ENCODE measurements at places on chromosomes 4 and X. TPM values are rescaled to one million over a fixed set of nuclear protein-coding genes. Genes with fewer than 3 reads are reported as not detected.

- DNase-seq: no peak
Measured at GRCh38 chr4:129323658-129324057, 227.7 kb downstream of the C4orf33 start.

DNA sequence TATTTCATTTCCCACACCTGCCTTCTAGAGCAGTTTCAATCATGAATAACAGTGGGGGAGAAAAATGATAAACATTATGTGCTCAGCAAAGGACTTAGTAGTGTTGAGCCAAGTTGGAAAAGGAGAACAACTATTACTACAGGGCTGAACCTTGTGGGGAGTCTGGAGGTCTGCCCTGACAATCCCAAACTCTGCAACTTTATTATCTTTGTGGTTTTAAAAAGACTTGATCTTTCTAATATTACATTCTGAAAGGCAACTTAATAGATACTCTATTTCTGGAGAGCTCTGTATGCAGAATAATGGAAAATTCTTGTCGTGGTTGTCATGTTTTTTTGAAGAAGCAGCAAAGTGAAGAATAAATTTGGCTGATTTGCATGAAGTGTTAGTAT is 116.1 kb downstream of the SPCS3 start:
- DNase-seq: no peak

GRCh38 chr4:144421839-144422565 is 224.0 kb upstream of the HHIP start:
- no peak for DNase-seq

DNA sequence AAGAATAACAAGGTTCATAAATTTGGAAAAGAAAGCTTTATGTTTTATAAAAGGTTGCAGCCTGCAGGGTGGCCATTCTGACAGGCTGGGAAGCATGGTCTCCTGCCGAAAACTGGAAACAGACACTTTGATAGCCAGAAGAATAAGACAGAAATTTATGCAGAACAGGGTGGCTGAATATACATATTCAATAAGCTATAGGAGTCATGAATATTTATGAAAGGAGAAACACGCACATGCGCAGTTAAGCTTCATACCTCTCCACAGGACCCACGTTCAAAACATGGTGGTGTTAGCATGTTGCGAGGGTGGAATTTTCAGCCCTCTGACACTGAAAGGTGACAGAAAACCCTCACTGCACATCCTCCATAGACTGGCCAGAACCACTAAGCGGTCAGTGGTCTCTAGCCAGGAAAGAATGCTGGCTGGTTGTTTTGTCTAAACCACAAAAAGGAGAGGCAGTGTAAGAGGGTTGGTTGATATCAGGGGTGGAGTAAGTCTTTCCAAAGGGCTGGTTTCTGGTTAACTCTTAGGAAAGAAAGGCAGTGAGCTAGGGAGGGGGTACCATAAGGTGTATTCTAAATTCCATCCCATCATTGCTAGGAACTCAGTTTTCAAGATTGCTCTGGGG is 58.2 kb downstream of the ANXA10 start:
- DNase-seq: no peak

- no peak for DNase-seq
Measured at GRCh38 chr4:167842487-167842886, 249.8 kb upstream of the ANXA10 start.

DNA sequence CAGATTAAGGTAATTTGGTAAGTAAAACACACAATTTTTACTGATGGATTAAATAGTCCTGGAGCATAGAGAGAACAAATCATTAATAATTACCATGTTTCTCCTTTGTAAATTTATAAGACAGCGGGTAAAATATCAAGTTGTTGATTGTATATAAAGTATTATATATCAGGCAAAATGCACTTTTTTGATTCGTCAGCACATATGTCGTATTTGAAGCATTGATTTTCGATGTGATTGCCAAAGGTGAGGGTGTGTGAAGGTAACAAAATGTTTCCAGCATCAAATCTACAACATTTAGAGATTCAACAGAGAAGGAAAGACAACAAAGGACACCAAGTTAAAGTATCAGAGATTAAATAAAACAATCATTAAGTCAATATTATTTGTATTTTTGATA is 1437.8 kb upstream of the ADGRL3 start:
- DNase-seq: no peak

DNA sequence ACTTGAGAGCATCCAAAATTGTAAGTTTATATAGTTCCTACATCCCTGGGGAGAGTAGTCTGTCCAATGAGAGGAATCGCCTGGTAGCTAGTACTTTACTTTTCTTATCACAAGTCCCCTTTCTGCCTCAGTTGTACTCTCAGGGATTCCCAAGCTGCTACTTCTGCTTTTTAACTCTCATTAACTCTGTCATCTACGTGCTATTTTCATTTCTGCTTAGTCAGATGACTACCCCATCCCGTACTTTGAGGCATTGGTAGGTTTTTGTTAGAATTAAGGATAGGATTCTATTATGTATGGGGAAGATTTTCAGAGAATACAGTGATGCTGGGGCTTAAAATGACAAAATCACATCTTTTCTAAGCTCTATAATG is 24.7 kb downstream of the RBPJ start:
- no peak for DNase-seq

- no peak for DNase-seq
Measured at GRCh38 chr4:47465004-47465403, 1.5 kb upstream of the COMMD8 start.

- no peak for DNase-seq
Measured at GRCh38 chr4:7371210-7371941, 63.4 kb downstream of the PSAPL1 start.

DNA sequence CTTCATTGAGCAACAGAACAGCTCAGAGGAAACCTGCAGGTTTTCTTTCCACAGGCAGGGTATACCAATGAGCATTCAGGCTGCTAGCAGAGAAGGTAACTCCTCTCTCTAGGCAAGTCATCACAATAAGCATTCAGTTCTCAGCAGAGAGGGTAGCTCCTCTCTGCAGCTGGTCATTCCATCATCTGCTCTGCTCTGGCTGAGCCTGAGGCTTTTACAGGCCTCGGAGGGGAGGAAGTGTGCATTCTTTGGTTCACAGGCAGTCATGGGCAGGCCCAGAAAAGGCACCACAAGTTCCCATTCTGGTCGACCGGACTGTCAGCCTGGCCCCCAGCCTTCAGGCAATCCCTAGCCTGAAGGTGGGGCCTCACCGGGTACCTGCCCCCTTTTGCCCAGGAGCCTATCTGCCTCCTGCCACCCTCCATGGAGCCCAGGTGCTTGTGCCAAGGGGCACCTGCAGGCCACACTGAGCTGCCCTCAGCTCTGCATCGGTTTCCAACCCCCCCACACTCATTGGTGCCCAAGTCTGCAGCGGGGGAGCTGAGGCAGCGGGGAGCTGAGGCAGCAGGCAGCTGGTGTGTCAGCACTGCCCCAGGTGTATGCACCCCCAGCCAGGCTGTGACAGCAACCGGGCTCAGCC is 83.1 kb downstream of the PRDM5 start:
- DNase-seq: no peak

DNA sequence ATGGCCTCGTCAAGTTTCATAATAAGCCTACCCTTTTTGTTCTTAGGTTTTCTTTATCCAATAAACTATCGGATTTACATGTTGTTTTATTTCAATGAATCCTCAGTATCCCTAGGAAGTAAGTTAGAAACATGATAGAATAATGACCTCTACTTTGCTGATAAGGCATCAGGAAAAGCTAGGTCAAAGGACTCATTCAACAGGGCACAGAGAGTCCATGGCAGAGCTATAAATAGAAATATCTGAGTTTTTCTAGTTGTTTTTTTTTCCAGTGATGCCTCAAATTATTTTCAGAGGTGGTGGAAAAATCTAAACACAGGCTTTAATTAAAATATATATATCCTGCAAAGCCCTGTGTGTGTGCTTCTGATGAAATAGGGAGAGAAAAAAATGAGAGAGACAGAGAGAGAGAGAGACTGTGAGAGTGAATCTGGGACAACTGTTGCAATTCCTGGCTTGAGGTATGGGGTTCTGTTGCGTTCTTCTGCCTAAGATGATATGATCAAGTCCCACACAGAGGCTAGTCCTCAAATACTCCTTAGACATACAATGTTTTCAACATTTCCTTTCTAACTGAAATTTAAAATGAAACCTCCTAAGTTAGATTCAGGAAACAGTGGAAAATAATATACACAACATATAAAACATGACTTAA is 139.9 kb downstream of the HDX start:
- no peak for DNase-seq

DNA sequence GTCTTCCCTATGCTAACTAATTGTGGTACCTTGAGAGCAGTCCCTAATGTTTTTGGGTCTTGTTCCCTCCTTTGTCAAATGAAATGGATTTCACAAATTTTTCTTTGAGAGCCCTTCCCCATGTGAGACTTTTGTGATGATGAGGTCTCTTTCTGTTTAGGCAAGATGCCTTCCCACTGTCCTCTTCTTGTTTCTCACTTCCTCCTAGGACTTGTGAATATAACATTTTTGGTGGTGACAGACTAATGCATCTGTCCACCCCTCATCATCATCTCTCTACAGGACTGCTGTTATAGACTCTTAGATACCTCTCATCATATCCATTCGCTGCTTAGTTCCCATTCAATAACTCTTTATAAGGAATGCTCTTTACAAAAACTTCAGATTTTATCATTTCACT is 8.7 kb upstream of the ANK2 start:
- DNase-seq: no peak

GRCh38 chrX:42246814-42247213 is 323.5 kb upstream of the CASK start:
- DNase-seq: no peak

DNA sequence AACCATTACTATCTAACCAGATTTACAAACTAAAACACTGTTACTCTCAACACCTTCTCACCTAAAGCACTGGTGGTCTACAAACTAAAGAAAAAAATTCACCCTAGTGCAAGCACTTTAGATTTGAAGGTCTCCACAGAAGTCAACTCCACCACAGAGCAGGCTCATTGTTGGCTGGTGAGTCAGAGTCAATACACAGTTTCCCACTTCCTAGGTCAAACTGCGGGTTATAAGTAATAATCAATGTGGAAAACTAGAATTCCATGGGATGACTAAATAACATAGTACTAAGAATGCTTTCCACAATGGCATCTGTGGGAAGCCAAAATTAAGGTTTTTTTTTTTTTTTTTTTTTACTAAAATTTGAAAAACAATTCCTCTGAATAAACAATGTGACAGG is 191.8 kb downstream of the PDGFC start:
- no peak for DNase-seq

- no peak for DNase-seq
Measured at GRCh38 chr4:40199999-40200874, 3.4 kb downstream of the RHOH start.

DNA sequence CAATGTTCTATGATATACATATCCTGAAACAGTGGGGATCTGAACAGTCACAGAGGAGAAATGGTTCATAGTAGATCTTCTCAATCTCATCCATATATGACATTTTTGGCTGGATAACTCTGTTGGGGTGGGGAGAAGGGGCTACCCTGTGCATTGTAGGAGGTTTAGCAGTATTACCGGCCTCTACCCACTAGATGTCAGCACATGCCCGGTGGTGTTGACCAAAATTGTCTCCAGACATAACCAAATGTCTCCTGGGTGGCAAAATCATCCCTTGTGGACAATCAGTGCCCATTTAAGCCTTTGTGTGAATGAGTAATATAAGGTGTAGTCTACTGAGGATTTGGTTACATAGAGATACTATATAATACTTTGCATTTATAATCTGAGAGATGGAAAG is 89.9 kb downstream of the PLS3 start:
- DNase-seq: no peak

PPAT gene
- 5.9 TPM for total RNA-seq

GLOD5 gene
- total RNA-seq: 9.5 TPM

TBC1D14 gene
- total RNA-seq: 56.6 TPM

CD40LG gene
- total RNA-seq: 0.24 TPM

AKAP14 gene
- not detected for total RNA-seq

FHIP1A gene
- total RNA-seq: 33.6 TPM

OTC gene
- 5.8 TPM for total RNA-seq

UNC5C gene
- 4.0 TPM for total RNA-seq

HAND2 gene
- 18.9 TPM for total RNA-seq

ATP2B3 gene
- total RNA-seq: 0.21 TPM

F11 gene
- total RNA-seq: 0.45 TPM

FBXW7 gene
- 39.2 TPM for total RNA-seq

All from left colon (tissue), 2 donors.